ENCODE measurements at places on chromosomes 12 and 14.

GRCh38 chr12:46983959-46984841 lies 95.2 kb upstream of the PCED1B start:
- H3K27me3 ChIP-seq: no peaks in the 10 kb centered on the region
- H3K36me3 ChIP-seq: no peaks in the 10 kb centered on the region
- H3K4me1 ChIP-seq: peaks cover 6% of the 10 kb centered on the region
- no peak for DNase-seq
- H3K27ac ChIP-seq: peak overlapping the region; percentile 4

GRCh38 chr12:47545938-47546609 lies 159.8 kb downstream of the RPAP3 start:
- no peak for DNase-seq
- H3K27ac ChIP-seq: no peak overlapping the region
- no peaks in the 10 kb centered on the region for H3K36me3 ChIP-seq
- peaks cover 2% of the 10 kb centered on the region for H3K27me3 ChIP-seq
- no peak overlapping the region for H3K4me3 ChIP-seq
- peaks cover 10% of the 10 kb centered on the region for H3K4me1 ChIP-seq

GRCh38 chr12:26340649-26341048 lies 145.3 kb downstream of the SSPN start:
- H3K36me3 ChIP-seq: peaks cover 11% of the 10 kb centered on the region
- H3K27ac ChIP-seq: no peak overlapping the region
- peaks cover 16% of the 10 kb centered on the region for H3K4me1 ChIP-seq
- DNase-seq: no peak
- no peak overlapping the region for H3K4me3 ChIP-seq
- no peaks in the 10 kb centered on the region for H3K27me3 ChIP-seq

GRCh38 chr12:84537666-84538065 lies 374.9 kb downstream of the SLC6A15 start:
- DNase-seq: no peak
- no peaks in the 10 kb centered on the region for H3K36me3 ChIP-seq
- H3K4me1 ChIP-seq: no peaks in the 10 kb centered on the region
- H3K27me3 ChIP-seq: no peaks in the 10 kb centered on the region

DNA sequence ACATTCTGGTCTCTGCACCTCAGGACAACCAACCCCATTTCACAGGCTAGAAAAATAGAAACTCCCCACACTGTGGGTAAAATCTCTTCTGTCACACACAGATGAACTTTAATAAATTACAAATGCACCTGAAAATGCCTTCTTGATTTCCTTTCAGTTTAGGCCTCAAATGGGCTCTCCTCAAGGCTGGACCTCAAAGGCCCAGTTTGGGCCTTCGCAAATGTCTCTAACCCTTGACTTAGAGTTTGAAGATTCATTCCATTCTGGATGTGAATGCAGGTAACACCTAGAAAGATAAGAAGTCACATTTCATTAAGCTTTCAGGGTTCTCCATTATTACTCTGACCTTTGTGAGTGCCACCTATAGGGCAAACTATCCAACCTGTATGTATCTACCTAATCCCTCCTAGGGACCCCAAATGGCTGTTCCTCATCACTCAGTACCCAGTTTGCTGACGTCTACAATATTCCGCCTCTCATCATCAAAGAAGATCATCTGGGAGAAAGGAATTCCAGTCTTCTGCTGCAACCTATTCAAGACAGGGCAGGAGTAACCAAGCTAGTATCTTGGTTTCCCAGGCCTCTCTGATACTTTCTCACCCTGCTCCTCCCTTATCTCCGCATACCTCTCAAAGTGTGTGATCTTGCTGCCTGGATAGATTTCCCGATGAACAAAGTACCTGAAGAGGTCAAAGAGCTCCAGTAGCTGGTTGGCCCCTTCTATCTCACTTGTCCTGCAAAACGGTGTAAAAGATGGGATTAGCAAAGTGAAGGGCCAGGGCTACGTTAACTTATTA lies 776 bp upstream of the CHMP4A start:
- H3K27me3 ChIP-seq: no peaks in the 10 kb centered on the region
- DNase-seq: no peak
- peak overlapping the region; percentile 99 for H3K27ac ChIP-seq
- H3K36me3 ChIP-seq: peaks cover 22% of the 10 kb centered on the region
- peaks cover 27% of the 10 kb centered on the region for H3K4me1 ChIP-seq

GRCh38 chr12:54128416-54128815 lies 60.4 kb downstream of the SMUG1 start:
- peak overlapping the region; percentile 94 for H3K4me3 ChIP-seq
- H3K27ac ChIP-seq: peak overlapping the region; percentile 73
- H3K36me3 ChIP-seq: peaks cover 32% of the 10 kb centered on the region
- peaks cover 56% of the 10 kb centered on the region for H3K4me1 ChIP-seq

- peaks cover 18% of the 10 kb centered on the region for H3K4me1 ChIP-seq
- no peak overlapping the region for H3K4me3 ChIP-seq
- DNase-seq: no peak
- no peaks in the 10 kb centered on the region for H3K27me3 ChIP-seq
- H3K36me3 ChIP-seq: no peaks in the 10 kb centered on the region
Measured at GRCh38 chr12:124875803-124876132, 12.1 kb upstream of the SCARB1 start.

GRCh38 chr12:52903285-52903854 lies 1.5 kb downstream of the KRT8 start:
- peak overlapping the region; percentile 86 for H3K4me3 ChIP-seq
- peak; percentile 86 for DNase-seq
- peak overlapping the region; percentile 94 for H3K27ac ChIP-seq
- peaks cover 30% of the 10 kb centered on the region for H3K4me1 ChIP-seq
- H3K27me3 ChIP-seq: peaks cover 3% of the 10 kb centered on the region

DNA sequence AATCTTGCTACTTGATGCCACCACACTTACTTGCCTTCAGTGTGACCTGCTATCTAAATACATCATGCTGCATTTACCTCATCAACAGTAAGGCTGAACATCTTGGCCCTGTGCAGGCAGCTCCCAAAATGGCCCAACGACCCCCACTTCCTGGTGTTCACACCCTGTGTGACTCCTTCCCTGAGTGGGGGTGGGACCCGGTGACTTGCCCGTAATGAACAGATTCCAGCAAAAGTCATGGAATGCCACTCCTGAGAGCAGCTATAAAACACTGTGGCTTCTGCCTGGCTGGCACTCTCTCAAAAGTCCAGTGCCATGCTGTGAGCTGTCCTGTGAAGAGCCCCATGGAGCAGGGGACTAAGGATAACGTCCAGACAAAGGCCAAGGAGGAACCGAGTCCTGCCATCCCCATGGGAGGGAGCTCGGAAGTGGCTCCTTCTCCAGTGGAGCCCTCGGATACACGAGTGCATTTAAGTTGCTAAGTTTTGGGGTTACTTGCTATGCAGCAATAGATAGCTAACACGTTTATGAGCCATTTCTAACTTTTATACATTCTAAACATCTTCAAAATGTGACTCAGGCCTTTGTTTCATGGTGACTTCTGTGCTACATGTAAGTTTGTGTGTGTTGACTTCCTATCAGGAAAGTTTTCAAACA lies 33.0 kb downstream of the P2RX2 start:
- no peak overlapping the region for H3K4me3 ChIP-seq
- no peaks in the 10 kb centered on the region for H3K27me3 ChIP-seq

DNA sequence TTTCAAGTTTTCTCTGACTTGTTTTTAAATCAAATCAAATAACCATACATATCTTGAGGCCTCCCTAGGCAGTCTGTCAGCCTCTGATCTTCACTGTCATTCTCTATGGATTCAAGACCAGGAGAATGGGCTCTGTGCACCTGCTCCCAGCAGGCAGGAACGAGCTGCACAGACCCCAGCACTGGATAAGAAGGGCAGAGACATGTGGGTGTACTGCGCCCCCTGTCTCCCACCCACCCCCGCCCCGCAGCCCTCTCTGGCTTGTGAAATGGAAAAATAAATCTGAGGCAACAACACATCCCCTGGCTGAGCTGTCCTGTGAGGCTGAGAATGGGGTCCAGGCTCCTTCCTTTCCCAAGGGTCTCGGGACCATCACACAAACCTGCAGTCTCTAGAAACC lies 26.3 kb downstream of the CLMN start:
- no peak for DNase-seq
- H3K27ac ChIP-seq: no peak overlapping the region
- H3K4me3 ChIP-seq: no peak overlapping the region
- peaks cover 20% of the 10 kb centered on the region for H3K4me1 ChIP-seq
- H3K36me3 ChIP-seq: peaks cover 11% of the 10 kb centered on the region

- H3K36me3 ChIP-seq: no peaks in the 10 kb centered on the region
- no peak overlapping the region for H3K27ac ChIP-seq
- no peak for DNase-seq
- H3K4me1 ChIP-seq: peaks cover 4% of the 10 kb centered on the region
Measured at GRCh38 chr14:99361596-99362215, 89.7 kb upstream of the BCL11B start.

GRCh38 chr14:74647678-74648461 lies 35.8 kb upstream of the LTBP2 start:
- no peak for DNase-seq
- H3K36me3 ChIP-seq: no peaks in the 10 kb centered on the region
- H3K27me3 ChIP-seq: peaks cover 3% of the 10 kb centered on the region
- H3K27ac ChIP-seq: no peak overlapping the region
- H3K4me1 ChIP-seq: peaks cover 25% of the 10 kb centered on the region

DNA sequence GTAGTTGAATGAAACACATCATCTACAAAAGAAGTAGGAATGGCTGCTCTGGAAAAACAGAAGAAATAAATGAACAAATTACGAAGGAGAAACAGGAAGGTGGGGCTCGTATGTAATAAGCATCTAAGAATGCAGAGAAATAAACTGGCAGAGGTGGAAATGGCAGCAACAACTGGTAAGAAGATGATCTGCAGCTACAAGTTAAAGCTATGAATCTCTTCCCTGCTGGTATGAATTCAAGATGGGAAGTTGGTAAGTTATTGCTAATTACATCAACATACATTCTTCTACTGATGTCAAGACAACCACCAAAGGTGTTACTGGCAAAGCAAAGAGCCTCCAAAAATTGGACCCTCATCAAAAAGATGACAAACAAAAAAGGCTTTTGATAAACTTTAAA lies 59.8 kb downstream of the HECTD4 start:
- peaks cover 13% of the 10 kb centered on the region for H3K4me1 ChIP-seq
- H3K27ac ChIP-seq: no peak overlapping the region
- H3K4me3 ChIP-seq: no peak overlapping the region
- H3K36me3 ChIP-seq: peaks cover 5% of the 10 kb centered on the region
- no peaks in the 10 kb centered on the region for H3K27me3 ChIP-seq
- no peak for DNase-seq

- H3K4me3 ChIP-seq: peak overlapping the region; percentile 98
- no peaks in the 10 kb centered on the region for H3K36me3 ChIP-seq
Measured at GRCh38 chr14:73645248-73645610, 443 bp downstream of the DNAL1 start.

GRCh38 chr12:100254876-100255275 lies 12.0 kb downstream of the DEPDC4 start:
- no peak overlapping the region for H3K4me3 ChIP-seq
- peaks cover 6% of the 10 kb centered on the region for H3K4me1 ChIP-seq
- H3K27ac ChIP-seq: no peak overlapping the region
- no peaks in the 10 kb centered on the region for H3K27me3 ChIP-seq

- no peak for DNase-seq
- H3K27me3 ChIP-seq: peaks cover 79% of the 10 kb centered on the region
- no peak overlapping the region for H3K27ac ChIP-seq
- H3K36me3 ChIP-seq: no peaks in the 10 kb centered on the region
- peaks cover 16% of the 10 kb centered on the region for H3K4me1 ChIP-seq
Measured at GRCh38 chr12:72273851-72274351, 1.7 kb downstream of the TRHDE start.

DNA sequence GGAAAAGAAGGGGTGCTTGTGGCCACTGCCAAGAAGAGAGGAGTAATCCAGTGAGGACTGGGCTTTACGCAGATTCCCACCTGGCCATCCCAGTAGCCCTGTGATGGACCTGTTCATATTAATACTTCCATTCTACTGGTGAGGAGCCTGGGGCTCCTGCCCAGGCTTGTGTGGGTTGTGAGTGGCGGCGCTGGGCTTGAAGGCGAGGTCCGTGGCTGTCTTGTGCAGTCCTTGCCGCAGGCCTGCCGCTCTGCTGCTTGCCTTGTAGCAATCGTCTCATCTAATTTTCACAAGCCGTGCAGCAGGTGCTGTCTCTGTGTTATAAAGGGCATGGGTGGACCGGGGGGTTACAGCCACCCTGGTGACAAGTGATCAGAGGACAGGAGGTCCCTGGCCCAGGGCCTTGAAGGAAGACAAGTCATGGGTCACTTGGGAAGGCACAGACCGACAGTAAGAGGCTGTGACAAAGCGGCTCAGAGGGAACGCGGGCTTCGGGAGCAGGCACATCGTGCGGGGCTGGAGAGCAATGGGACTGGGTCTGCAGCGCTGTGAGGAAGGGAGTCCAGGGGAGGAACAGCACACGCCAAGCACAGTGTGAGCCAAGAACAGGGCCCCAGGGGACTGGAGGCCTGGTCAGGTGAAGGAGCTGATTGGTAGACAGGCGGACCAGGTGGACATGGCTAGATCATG lies 7.3 kb upstream of the BDKRB2 start:
- H3K27me3 ChIP-seq: peaks cover 10% of the 10 kb centered on the region
- H3K27ac ChIP-seq: peak overlapping the region; percentile 51
- H3K4me3 ChIP-seq: no peak overlapping the region
- no peaks in the 10 kb centered on the region for H3K36me3 ChIP-seq

- H3K4me3 ChIP-seq: no peak overlapping the region
- H3K27me3 ChIP-seq: no peaks in the 10 kb centered on the region
- peaks cover 5% of the 10 kb centered on the region for H3K4me1 ChIP-seq
Measured at GRCh38 chr12:105921055-105921454, 217.7 kb downstream of the NUAK1 start.

- H3K27ac ChIP-seq: no peak overlapping the region
- no peak overlapping the region for H3K4me3 ChIP-seq
- no peaks in the 10 kb centered on the region for H3K27me3 ChIP-seq
Measured at GRCh38 chr12:64007853-64008252, 163.4 kb downstream of the SRGAP1 start.

DNA sequence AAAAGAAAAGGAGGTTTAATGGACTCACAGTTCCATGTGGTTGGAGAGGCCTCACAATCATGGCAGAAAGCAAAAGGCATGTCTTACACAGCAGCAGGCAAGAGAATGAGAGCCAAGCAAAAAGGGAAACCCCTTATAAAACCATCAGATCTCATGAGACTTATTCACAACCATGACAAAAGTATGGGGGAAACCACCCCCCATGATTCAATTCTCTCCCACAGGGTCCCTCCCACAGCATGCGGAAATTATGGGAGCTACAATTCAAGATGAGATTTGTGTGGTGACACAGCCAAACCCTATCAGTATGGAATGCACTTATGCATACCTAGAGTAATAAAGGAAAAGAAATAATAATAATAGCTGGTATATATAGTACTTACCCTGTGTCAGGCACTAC lies 4.5 kb upstream of the GLIPR1 start:
- no peaks in the 10 kb centered on the region for H3K27me3 ChIP-seq
- no peak overlapping the region for H3K4me3 ChIP-seq
- peaks cover 5% of the 10 kb centered on the region for H3K4me1 ChIP-seq
- DNase-seq: no peak
- H3K36me3 ChIP-seq: no peaks in the 10 kb centered on the region

DNA sequence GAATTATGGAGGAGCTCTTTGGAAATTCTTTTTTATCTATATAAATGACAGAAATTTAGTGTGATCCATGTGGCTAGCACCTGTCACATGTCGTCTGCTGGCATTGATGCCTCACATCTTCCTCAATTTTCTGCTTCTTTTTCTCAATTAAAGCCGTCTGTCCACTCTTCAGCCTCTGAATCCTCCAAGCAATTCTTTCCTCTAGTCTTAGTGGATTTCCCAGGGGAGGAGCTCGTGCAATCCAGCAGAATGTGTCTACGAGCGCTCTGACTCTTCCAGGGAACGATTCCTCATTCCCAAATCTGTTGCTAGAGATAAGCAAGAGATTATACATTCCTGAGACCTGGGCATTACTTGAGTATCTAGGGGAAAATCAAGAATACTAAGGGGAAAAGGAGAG lies 176.6 kb downstream of the EMP1 start:
- DNase-seq: no peak
- no peak overlapping the region for H3K27ac ChIP-seq
- H3K27me3 ChIP-seq: peaks cover 39% of the 10 kb centered on the region
- no peaks in the 10 kb centered on the region for H3K4me1 ChIP-seq

All from type B pancreatic cell (in vitro differentiated cells).